ENCODE measurements at places on chromosomes 13 and 19.

DNA sequence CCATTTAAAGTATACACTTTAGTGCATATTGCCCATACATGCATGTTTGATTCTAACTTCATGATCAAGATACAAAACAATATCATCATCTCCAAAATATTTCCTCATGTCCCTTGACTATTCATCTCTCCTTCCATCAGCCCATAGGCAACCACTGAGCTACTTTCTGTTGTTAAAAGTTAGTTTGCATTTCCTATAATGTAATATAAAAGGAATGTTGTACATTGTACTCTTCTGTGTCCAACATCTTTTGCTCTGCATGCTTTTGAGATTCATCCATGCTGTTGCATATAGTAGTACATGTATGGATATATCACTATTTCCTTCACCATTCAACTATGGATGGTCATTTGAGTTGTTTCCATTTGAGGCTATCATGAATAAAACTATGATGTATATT is 74.7 kb downstream of the ITGBL1 start:
- no peak for DNase-seq

GRCh38 chr13:112329376-112329775 is 46.8 kb upstream of the SPACA7 start:
- DNase-seq: no peak

- DNase-seq: no peak
These were observed 1.4 kb downstream of the PEPD start for GRCh38 chr19:33520048-33520643.

GRCh38 chr13:30752201-30752797 is 17.0 kb downstream of the ALOX5AP start:
- DNase-seq: no peak

- no peak for DNase-seq
These were observed 5.6 kb upstream of the GATAD2A start for GRCh38 chr19:19399733-19400433.

DNA sequence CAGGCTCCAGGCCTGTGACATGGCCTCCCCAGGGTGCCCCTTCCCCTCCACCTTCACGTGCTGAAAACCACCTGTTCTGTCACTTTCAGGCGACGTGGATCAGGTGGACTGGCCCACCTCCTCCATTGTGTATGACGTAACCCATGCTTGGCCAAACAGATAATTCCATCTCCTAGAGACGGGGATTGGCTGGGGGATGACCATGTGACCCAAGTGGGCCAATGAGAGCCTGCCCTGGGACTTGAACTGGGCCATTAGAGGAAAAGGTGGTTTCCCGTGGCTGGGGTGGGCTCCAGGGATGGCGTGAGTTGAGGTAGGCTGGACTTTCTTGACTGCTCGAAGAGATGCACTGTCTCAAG is 3.6 kb upstream of the ADAMTSL5 start:
- DNase-seq: no peak

DNA sequence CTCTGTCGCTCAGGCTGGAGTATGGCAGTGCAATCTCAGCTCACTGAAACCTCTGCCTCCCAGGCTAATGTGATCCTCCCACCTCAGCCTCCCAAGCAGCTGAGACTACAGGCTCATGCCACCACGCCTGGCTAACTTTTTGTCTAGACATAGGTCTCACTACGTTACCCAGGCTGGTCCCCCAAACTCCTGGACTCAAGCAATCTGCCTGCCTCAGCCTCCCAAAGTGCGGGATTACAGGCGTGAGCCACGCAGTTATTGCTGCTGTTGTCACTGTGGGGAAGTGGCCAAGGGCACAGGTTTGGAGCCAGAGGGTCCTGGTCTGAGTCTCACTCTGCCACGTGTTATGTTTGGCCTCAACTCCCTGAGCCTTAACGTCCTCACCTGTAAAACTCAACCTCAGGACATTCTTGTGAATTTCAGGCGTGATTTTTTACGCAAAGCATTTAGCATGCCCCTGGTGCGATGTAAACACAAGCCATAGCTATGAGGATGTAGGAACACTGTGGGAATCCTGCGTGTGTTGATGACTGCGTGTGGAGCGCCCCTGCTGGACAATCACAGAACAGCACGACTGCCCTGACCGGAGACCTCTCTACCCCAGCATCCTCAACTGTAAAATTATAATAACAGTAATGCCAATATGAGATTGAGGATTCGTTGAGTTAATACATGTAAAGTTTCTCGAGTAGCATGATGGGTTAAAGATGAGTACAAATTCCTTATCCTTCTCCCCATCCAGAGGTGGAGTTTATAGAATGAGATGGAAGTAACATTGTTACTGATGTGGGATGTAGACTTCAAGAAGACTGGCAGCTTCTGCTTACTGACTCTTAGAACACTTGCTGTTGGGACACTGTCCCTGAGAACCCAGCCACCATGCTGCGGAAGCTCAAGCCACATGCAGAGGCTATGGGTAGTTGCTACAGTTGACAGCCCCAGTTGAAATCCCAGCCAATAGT is 41.8 kb upstream of the PNMA8B start:
- peak; percentile 46 for DNase-seq

GRCh38 chr19:1211494-1212234 is 6.1 kb downstream of the STK11 start:
- no peak for DNase-seq

DNA sequence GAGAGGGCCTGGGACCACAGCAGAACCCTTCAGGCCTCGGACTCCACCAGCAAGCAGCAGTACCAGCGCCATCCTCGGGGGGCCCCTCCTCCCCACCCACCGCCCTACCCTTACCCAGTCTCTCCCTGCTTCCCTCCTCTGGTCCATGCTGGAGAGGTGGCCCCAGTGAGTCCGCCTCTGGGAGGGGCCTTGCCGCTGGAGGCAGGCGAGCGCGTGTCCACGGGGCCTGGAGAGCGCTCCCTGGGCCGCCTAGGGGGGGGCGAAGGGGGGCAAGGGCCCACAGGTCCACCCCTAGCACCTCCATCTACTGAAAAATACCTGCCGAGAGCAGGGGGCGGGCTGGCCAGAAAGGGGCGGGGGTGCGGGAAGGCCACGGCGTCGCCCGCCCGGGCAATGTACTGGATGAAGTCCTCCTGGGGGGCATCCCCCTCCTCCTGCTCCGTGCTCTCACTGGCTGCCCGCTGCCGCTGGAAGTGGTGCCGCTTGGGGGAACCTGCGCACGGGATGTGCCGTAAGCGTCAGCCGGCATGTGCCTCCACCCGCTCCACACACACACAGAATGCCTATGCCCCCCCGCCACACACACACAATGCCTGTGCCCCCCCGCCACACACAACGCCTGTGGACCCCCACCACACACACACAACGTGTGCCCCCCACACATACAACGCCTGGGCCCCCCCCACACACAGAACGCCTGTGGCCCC is 6.9 kb downstream of the CBARP start:
- DNase-seq: no peak

DNA sequence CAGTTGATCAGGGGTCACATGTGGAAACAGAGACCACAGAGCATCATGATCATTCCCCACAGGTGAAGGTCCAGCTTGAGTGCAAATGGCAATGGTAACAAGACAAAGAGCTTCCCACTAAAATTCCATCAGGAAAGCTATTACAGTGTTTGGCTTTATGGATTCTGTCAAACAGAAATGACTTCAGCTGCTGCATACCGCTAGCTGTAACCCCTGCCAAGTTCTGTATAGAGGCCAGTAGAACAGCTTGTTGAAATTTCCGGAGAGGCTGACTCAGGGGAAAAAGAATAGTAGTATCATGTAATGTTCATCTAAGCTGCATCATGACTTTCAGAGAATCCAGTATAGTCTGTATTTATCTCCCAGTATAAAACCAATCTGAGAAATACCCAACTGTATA is 1704.7 kb downstream of the SLITRK5 start:
- no peak for DNase-seq

All from activated gamma-delta T cell treated with anti-CD3 and anti-CD28 coated beads, Interleukin-2, amount 50 U/mL, for 16 hours (primary cell).